ENCODE measurements at places on chromosomes 7 and 10.

DNA sequence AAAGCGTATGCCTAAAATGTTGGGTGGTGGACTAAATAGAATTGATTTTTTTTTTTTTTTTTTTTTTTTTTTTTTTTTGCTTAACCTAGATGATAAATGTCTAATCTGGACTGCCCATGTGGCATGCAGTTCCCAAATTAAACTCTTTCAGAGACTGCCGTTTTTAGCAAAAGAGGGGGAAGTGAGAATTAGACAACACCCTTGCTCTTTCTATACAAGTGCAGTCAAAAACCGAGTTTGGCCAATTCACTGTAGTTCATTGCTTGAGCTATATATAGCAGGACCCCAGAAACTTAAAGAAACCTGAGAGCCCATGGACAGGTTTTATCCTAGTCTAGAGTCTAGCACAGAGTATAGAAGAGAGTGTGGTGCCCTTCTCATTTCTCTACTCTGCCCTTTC lies 141.9 kb downstream of the GRM3 start:
- peak; percentile 3 for DNase-seq

GRCh38 chr7:137492889-137493288 lies 149.4 kb upstream of the PTN start:
- no peak for DNase-seq

- no peak for DNase-seq
Measured at GRCh38 chr10:118036281-118036875, 10.4 kb downstream of the RAB11FIP2 start.

DNA sequence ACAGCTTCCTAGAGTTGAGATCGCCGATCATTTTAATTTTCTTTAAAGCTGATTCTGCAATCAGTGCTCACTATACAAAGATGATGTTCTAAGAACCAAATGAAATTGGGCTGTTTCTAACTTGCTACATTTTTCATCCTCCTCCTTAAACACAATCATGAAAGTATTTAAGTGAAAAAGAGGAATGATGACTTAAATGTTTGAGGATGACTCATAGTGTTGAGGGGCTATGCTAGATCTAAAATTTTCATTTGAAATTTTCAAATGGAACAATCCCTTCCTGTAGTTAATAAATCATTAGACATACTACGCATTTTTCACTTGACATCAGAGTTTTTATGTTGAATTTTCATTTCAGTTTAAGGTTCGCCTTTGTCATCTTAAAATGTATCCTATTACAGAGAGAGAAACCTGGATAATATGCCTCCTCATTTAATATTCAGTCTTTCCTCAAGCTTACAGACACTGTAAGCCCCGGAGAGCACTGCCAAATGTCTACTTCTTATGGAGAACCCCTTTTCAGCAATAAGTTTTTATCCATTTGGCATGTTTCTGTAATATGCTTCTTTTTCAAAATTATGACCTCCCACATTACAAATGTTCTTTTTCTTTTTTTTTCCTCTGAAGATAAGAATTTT lies 499.6 kb downstream of the MAGI2 start:
- no peak for DNase-seq

DNA sequence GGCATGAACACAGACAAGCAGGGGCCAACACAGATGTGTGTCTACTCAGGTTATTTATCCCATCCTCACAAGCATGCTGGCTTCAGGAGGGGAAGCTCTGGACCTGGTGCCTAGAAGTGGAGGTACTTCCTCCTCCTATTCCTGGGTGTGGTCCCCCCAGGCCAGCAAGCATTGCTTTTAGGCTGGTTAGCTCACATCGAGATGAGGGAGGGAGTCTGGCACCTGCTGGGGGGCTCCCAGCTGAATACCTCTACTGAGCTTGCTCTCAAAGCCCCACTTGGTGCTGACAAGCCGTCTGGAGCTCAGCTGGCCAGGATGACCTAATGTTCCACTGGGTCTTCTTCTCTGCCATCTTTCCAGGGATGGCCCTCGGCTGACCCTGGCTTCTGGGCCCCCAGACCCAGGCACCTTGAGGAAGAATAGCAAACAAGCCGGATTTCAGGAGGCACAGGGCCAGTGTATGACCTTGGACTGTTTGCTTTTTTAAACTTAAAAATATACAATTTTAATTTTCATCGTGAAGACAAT lies 26.8 kb downstream of the FAM241B start:
- no peak for DNase-seq
